NCI-H748 treated with DMSO at 0.1 percent for 48 hours (cell line): ENCODE measurements at places on chromosomes 2 and 18.

DNA sequence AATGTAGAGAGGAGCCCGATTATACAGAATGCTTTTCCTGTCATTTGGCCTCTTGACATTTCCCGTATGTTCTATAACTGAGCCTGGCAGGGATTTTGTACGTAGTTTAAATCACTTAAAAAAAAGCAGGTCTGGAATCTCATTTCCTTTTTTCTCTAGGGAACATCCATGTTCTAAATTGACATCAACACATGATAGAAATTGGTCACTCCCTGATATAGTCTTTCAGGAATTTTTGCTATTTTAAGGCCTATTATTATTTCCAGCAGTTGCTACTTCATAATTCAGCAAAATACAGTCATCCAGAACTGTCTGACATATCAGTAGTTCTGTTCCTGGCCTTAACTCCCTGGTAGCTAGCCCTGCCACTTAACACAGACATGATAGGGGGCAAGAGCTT, 565.7 kb upstream of the ZEB2 start:
- no peak for DNase-seq

GRCh38 chr2:134260713-134261112, 6.8 kb downstream of the MGAT5 start:
- no peak for DNase-seq

- DNase-seq = no peak
Observed at GRCh38 chr2:25797620-25798488, 80.4 kb downstream of the ASXL2 start.

DNA sequence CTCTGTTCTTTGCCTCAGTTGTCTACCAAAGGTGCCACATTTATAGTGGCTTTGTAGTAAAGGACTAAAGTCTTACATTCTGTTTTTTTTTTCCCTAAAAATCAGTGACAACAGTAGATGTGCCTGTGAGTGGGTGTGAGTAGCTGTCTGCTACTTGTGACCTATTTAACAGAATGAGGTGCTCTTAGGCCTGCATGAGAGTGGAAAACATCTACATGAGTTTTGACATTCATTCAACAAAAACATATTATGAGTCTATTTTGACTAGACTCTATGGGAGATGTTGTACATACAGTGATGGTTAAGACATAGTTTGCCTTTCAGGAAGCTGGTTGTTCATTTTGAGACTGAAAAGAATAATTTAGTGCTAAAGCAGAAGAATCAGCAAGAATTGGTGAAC, 36.7 kb downstream of the IL1R2 start:
- DNase-seq = no peak

DNA sequence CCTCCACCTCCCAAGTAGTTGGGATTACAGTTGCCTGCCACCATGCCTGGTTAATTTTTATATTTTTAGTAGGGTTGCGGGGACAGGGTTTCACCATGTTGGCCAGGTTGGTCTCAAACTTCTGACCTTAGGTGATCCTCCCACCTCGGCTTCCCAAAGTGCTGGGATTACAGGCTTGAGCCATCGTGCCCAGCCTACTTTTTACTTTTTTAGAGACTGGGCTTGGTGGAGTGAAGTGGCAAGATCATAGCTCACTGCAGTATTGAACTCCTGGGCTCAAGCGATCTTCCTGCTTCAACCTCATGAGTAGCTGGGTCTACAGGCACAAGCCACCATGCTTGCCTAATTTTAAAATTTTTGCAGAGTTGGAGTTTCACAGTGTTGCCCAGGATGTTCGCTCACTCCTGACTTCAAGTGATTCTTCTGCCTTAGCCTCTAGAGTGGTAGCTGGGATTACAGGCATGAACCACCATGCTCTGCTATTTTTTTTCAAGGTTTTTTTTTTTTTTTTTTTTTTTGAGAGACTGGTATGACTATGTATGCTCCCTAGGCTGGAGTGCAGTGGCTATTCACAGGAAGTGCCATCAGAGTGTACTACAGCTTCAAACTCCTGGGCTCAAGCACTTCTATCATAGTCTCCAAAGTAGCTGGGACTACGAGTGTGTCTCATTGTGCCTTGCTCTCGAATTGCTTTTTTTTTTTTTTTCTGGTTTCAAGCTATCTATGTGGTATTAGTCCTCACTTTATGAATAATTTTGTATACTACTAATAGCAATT, 11.9 kb downstream of the MSH2 start:
- DNase-seq = no peak

DNA sequence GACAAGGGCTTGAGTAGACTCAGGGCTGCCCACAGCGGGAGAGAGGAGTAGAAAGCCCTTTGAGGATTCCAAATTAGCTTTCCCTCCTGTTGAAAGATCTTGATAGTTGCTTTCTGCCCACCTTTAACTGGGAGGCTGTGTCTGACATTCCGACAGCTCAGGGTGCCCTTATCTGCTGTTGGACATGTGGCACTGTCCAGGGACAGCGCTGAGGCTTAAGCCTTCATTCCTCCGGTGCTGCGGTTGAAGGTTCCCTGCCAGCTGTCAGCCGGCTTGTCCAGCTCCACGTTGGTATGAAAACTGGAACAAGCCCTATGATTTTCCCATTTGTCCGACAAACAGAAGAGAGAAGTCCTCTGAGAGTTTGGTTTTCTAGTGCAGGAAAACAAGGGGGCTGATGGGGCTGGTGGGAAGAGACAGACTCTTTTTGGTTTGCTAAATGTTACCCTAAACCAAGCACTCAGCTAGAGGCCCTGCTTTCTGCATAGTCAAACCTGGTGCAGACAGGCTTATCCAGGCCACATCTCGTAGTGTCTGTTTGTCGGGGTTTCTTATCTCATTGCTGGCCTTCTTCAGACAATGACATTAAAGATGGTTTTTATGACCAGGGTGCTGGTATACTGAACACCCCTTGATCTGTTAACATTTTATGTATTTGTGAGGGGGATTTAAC, 24.5 kb downstream of the GREB1 start:
- DNase-seq = no peak

DNA sequence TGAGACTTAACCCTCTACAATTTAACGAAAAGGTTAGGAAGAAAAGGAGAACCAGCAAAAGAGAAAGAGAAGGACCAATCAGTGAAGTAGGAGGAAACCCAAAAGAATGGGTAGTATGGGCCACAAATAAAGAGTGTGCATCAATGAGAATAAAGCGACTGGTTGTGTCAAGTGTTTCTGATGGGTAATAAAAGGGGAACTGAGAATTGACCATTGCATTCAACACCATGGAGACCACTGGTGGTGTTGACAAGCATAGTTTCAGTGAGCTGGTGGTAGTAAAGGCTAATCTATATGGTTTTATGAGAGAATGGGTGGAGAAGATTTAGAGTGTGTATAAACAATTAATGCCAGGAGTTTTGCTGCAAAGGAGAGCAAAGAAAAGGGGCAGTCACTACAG, 75.4 kb downstream of the CSRNP3 start:
- no peak for DNase-seq

GRCh38 chr18:11570769-11571412, 38.5 kb upstream of the SLC35G4 start:
- no peak for DNase-seq

DNA sequence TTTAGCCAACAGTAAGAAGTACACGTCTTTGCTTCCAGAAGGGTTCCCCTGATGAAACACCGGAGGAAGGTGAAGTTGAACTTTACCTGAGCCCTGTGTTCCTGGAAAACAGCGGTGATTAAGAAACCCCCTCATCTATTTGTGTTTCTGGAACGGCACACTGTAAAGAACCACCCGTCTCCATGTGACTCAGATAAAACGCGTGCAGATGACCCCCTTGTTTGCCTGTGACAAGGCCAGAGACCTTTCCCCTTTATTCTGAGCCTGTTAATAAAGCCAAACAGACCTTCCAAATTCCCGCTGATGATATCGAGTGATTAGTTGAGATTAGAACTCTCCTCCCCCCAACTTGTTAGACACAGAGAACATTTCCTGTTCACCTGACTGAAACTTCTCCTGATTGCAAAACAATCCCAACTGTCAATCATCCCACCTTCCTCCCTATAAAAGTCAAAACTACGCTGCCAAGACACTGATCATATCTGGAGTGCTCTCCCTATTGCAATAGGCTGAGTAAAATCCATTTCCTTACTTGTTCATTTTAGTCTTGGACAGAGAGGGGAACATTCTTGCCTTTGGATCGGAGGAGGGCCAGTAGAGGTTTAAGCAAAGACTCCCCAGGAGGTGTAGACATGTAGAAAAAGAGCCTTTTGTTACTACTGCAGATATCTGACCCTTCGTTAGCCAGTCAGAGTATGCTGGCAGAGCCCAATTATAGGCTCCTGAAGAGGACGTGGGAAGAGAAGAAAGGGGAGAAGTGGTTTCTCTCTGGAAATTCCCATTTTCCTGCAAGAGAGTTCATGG, 914 bp upstream of the IWS1 start:
- DNase-seq = no peak

- peak; percentile 52 for DNase-seq
Observed at GRCh38 chr18:80157708-80158343, 48.8 kb downstream of the ADNP2 start.

DNA sequence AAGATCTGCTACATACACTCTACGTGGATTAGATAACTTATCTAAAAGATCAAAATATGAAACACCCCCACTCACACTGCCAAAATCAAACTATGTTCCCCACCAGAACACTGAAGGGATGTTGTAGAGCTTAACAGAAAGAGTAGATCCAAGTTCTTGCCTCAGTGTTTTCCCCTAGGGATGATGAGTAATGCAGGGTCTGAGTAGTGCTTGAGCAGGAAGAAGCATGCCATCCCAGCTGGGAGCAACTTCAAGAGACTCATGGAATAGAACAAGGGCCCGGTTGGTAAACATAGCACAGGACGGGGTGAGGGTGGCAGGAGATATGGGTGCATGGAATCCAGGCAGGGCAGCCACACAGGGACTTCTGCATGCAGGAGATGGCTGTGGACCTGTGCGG, 74.3 kb downstream of the SNTG2 start:
- no peak for DNase-seq

DNA sequence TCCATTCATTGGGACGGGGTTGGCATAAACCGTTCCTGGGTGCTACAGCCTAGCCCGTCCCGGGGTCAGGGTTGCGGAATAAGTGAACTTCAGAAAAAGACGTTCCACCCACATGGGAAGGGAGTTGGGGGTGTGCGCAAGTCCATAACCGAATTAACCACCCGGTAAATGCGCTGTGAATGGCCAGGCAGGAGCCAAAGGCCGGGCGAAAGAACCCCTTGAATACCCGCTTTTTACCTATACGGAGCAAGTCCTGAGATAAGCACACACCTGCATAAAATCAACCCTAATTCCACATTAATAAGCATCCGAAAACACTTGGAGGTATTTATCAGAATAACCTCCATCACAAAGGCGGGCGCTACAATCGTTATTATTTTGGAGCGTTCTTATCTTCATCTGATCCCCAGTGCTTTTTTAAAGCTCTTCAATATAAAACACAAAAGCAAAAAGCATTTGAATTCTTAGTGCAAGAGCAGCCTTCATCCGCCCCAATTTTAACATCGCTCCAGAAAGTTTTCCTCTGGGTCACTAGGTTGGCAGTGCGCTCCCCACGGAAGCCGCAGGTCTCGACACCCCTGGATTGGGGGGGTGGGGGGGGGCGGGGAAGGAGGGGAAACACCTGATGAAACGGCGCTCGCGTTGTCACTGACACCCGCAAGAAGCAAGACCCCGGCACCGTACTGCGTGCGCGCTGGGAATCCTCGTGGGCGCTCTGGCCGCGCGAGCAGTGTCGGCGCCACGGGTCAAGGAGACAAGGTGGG, 1.2 kb downstream of the SATB2 start:
- DNase-seq = no peak

DNA sequence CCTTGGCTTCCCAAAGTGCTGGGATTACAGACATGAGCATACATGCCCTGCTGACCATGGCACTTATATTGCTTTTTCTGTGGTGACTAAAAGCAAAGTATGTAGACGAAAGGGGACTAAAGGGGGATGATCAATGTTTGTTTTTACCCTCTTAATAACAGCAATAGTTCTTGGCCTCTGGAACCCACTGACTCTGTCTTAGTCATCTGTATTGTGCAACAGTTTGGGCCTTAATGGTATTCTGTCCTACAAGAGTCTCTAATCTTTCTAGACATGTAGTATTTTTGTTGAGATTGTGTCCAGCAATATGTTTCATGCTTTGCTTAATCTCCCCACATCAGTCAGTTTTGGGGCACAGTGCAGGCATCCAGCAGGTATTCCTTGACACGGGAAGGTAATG, 359.9 kb upstream of the FANCL start:
- no peak for DNase-seq

DNA sequence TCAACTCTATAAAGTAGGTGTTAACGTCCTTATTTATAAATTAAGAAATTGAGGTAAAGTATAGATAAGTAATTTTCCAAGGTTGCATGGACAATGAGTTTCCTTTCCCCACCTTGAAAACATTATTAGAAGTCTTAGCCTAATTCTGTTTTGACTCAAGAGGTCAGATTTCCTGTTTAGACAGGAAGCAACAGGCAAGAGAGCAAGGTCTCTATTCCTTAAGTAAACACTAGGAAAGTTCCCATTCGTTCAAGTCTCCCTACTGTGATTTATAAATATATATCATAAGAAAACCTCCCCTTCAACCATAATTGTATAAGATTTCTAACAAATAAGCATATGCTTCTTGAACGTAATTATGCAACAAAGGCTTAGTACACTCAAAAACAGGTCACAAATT, 40.3 kb downstream of the CLASP1 start:
- no peak for DNase-seq

DNA sequence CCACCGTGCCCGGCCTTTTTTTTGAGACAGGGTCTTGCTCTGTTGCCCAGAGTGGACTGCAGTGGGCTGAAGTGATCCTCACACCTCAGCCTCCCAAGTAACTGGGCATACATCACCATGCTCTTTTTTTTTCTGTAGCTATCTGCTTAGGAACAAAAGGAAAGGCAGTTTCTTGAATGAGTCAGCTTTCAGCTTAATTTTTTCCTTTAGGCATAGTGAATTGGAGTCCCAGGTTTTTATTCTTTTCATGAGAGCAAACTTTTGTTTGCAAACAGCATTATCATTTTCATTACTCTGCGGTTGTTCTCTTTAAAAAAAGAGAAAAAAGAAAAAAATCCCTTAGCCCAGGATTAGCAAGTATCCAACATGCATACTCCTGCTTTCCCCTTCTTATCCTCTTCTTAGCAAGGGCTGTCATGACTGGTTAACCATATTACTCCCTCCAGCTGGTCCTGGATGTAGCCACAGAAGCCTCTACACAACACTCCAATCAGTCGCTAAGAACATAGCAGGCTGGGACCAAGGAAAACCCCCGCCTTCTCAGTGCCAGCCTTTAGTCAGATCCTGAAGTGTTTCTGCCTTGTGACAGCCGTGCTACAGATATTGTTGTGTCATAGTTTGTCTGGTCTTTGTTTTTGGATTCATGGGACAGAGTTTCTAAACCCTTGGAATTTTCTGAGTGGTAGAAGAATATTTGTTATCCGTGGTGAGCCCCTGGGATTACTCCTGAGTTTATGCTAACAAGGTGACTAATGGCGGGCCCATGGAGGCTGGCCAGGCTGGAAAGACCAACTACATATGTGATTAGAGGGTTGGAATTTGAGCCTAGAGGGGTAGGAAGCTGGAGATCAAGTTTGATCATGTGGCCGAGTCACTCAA, 23.3 kb upstream of the ST3GAL5 start:
- DNase-seq = no peak

DNA sequence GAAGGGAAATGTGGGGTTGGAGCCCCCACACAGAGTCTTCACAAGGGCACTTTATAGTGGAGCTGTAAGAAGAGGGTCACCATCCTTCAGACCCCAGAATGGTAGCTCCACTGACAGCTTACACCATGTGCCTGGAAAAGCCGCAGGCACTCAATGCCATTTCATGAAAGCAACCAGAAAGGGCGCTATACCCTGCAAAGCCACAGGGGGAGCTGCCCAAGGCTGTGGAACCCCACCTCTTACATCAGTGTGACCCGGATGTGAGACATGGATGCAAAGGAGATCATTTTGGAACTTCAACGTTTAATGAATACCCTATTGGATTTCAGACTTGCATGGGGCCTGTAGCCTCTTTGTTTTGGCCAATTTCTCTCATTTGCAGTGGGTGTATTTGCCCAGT, 694.7 kb downstream of the CBLN2 start:
- no peak for DNase-seq
